Caki2 (cell line): ENCODE measurements at places on chromosomes 16 and 17. TPM values are rescaled to one million over a fixed set of nuclear protein-coding genes. Genes with fewer than 3 reads are reported as not detected.

DNA sequence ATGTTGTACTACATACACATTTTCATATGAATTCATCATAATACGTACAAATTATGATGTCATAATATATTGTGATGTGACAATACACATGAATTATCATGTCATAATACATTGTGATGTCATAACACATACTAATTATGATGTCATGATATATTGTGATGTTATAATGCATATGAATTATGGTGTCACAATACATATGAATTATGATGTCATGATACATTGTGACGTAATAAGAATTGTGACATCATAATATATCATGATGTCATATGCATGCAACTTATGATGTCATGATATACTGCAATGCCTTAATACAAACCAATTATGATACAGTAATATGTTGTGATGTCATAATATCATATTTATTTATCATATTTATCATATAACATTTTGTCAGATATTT is 2074.3 kb downstream of the TP53TG3F start:
- no peak for DNase-seq

Gene FA2H
- 1.4 and 10.7 TPM in 2 replicates for total RNA-seq

Gene GID4
- total RNA-seq = 2.6 and 7.8 TPM in 2 replicates

GRCh38 chr16:85573696-85574641 is 39.2 kb upstream of the GSE1 start:
- peak; percentile 18 for DNase-seq

- peak; percentile 43 for DNase-seq
Observed at GRCh38 chr17:19719355-19720209, 3.2 kb upstream of the SLC47A2 start.

Gene CDT1
- 23.1 and 24.6 TPM in 2 replicates for total RNA-seq

- DNase-seq = no peak
Observed at GRCh38 chr17:39196241-39196807, 1.1 kb downstream of the CACNB1 start.

Gene ELMO3
- 1.5 and 1.9 TPM in 2 replicates for total RNA-seq

- no peak for DNase-seq
Observed at GRCh38 chr17:36629970-36630502, 28.7 kb downstream of the MRM1 start.

- DNase-seq = peak; percentile 58
Observed at GRCh38 chr17:37160944-37161343, 212.2 kb downstream of the AATF start.

Gene ATP2C2
- total RNA-seq = not detected in 2 replicates

Gene SYCE1L
- 2.0 and 18.5 TPM in 2 replicates for total RNA-seq

Gene RPUSD1
- 50.0 and 75.0 TPM in 2 replicates for total RNA-seq

DNA sequence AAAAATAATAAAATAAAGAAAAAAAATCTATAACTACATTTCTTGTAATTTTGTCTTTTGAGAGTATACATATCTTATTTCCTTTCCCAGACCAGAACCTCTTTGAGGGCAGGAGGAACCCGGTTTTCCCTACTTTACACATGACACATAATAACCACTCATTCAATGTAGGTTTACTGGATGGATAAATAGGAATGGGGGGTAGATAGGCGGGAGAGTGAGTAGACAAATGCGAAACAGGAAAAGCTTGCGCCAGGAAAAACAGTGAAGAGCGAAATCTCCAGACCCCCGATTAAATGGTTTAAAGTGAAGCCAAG is 515 bp upstream of the GOSR2 start:
- DNase-seq = no peak

- no peak for DNase-seq
Observed at GRCh38 chr17:57045868-57046704, 39.0 kb upstream of the AKAP1 start.

DNA sequence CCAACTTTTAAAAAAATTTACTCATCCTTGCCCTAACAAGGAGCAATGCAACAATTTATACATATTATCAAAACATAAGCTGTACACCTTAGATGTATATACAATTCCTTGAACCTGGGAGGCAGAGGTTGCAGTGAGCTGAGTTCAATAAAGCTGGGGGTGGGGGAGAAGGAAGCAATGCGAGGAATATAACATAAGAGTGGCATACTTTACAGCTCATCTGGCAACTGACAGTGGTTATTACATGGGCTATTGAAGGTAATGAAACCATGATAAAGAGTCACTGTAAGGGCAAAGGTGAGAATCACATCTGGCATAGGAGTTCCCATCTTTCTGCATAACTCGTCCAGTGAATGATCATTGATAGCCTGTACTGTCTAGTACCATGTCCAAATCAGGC is 43.7 kb downstream of the CA4 start:
- no peak for DNase-seq

Gene TBX4
- total RNA-seq = 1.7 TPM in 1 of 2 replicates, not detected in the other

DNA sequence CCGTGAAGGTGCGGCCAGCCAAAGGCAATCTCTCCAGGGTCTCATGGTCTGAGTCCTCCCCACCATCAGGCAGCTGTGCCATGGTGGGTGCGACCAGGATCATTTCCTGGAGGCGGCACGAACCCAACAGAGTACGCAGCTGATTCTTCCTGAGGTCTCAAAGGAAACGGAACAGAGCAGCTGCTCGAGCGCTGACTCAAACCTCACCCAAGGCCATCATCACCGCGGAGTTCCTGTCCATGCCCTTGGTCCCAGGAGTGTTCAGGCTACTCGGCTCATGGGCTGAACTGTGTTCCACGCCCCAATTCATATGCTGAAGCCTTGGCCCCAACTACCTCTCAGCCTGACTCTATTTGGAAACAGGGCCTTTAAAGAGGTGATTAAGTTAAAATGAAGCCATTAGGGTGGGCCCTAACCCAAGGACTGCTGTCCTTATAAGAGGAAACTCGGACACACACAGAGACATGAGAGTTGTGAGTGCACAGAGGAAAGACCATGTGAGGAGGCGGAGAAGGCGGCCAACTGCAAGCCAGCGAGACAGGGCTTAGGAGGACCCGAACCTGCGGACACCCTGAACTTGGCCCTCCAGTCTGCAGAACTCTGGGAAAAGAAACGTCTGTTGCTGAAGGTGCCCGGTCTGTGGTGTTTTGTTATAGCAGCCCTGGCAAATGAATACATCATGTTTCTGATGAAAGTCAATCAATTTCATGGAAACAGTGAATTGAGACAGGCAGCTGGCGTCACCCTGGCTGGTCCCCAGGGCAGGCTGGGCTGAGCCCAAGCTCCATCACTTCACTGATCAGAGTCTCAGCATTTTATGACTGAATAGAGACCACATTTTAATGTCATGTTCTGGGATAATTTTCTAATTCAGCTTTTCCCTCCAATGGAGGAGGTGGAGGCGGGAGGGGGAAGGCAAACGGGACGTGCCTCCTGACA is 13.7 kb downstream of the MXRA7 start:
- no peak for DNase-seq

Gene CLDN9
- 0.07 TPM in 1 of 2 replicates, not detected in the other for total RNA-seq

Gene TMED6
- 4.1 TPM in 1 of 2 replicates, not detected in the other for total RNA-seq

GRCh38 chr16:48118841-48119240 is 37.0 kb downstream of the ABCC12 start:
- DNase-seq = no peak

GRCh38 chr17:65230040-65230439 is 92.9 kb downstream of the RGS9 start:
- DNase-seq = peak; percentile 14

Gene C17orf100
- total RNA-seq = 5.7 and 6.4 TPM in 2 replicates

Gene CRYBA1
- total RNA-seq = not detected in 2 replicates

DNA sequence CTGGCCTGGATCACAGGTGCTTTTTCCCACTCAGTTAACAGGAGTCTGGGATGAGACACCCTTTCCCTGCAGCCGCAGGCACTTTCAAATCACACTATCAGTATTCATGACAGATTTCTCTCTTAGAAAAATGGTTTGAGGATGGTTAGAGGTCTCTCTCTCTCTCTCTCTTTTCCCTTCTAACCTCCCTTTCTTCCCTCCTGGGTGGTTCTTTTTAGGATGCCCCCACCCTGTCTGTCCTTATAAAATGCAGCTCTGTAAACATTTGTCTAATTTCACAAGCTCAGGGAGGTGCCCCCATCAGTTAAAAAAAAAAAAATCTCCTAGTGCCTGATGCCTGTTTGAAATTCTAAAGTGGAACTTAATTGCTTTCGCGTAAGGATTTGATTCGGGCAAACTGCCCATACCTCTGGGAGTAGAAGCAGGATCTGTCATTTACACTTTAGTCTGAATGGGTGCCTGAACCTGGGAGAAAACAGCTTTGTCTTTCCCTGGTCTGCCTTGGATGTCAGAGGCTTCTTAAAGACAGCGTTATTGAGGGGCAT is 158.8 kb downstream of the CCDC182 start:
- no peak for DNase-seq

GRCh38 chr17:80152081-80152702 is 5.3 kb upstream of the EIF4A3 start:
- no peak for DNase-seq

DNA sequence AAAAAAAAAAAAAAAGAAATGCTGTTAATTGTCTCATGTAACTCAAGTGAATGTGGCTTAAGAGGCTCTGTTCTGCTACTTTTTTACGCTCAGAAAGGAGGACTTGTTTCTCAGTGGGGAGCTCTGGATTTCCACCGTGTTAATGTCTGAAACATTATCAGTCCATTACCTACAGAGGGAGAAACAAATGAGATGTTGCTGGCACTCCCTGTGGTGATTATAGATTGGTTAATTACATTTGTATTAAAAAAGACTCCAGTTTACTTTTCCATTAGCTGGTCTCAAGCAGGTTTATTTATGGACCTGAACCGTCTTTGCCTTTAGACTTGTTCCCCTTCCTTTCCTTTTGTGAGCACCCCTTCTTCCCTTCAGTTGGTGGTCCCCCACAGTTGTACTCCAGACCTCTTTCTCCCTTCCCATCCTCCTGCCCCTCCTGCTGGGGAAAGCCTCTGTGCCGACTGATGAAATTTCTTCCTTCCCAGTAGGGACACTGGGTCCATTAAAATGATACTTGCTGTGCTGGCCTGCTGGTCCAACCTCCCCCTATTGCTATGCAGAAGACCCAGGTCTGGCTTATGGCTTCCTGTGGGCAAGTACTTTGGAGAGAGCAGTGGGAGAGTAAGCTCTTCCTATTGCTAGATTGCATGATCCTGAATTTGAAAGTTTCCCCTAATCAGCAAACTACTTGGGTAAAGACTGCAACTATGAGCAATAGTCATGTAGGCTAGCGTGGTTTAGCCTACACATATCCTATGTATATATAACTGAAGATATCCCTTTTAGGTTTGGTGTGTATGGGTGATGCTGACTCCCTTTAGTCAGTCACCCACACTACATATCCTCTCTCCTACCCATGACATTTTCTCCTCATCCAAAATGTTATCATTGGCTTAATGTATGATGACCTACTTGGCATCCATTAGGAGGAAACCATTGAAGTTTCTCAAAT is 8.1 kb downstream of the CDC6 start:
- DNase-seq = no peak

Gene MFSD6L
- not detected in 2 replicates for total RNA-seq

DNA sequence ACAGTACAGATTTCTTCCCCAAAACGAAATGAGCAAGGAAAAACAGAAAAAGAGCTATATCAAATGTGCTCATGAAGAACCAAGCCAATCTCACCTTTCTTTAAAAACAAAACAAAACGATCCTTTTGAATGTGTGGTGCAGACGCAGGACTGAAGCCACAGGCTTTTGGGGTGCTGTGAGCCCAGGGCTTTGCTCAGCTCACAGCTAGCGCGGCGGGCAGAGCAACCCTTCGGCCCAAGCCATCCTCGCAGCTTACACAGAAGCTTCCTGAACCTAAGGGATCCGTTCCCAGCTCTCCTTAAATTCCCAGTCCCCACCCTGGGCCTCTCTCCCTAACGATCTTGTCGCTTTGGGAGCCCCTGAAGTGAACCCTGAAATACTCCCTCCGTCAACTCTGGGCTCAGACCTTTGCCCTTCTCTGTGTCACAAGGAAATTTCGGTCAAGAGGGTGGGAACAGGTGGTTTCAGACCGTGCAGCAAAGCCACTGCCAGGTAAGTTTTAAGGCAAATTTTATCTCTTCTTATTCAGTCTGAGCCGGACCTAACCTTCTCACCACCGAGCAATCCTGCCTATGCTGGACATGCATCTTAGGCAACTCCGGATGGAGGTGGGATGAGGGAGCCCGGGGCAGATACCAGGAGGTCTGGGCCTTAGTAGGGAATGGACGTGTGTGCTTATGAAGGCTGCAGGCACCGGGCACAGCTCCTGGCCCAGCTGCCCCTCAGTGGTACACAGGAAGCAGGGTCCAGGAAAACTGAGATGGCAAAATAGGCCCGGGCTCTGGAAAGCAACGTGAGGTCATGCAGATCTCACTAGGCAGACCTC is 52.0 kb downstream of the COTL1 start:
- no peak for DNase-seq

DNA sequence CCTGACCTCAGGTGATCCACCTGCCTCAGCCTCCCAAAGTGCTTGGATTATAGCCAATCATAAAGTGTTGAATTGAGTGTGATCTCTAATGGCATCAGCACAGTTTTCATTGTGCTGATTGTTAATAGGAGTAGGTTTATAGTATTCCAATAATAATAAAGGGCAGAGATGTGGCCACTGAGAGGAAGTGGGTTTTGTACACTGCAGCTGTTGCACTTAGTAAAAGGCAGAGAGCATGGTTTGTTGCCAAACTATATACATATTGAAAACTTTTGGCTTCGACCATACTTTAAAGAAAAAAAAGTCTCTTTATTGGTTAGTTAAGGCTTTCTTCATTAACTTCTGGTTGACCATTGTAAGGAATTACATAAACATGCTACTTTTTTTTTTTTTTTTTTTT is 185.9 kb downstream of the CDK5R1 start:
- DNase-seq = no peak

DNA sequence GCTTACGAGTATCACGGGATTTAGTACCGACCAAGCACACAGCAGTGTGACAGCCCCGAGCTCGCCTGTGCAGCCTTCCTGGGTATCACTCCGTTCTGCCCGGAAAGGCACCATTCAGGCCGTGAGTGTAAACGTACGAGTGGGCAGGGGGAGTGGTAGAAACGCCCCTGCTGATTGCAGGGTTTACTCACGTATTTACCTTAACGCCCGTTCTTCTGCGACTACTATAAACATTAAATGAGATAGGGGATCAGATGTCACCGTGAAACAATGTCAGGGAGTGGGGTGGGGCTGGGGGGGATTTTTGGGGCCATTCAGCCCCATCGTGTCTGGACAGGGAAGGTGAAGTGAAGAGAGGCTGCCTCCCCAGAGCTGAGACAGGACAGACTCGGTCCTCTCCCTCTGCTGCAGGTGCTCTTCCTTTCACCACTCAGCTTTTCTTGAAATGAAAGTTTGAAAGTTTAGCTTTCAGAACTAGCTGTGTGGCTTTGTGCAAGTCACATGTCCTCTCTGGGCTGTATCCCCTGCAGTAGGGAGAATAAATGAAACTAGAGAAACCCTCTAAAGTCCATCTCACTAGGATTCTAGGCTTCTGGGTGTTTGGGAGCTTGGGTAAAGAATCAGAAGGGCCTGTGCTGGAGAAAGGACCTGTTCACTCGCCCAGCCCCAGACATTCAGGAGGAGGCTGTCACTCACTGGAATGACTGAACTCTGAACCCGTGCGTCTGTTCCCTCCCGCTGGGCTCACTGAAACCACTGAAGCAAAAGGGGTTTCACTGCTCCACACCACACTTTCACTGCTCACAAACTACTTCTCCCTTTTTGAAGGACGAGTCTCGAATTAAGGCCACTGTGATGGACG is 66.7 kb downstream of the RPA1 start:
- DNase-seq = no peak

Gene CES4A
- total RNA-seq = 0.07 and 0.29 TPM in 2 replicates
